Activated gamma-delta T cell treated with anti-CD3 and anti-CD28 coated beads, Interleukin-2, amount 50 U/mL, for 16 hours (primary cell): ENCODE measurements at places on chromosomes 5 and 9.

DNA sequence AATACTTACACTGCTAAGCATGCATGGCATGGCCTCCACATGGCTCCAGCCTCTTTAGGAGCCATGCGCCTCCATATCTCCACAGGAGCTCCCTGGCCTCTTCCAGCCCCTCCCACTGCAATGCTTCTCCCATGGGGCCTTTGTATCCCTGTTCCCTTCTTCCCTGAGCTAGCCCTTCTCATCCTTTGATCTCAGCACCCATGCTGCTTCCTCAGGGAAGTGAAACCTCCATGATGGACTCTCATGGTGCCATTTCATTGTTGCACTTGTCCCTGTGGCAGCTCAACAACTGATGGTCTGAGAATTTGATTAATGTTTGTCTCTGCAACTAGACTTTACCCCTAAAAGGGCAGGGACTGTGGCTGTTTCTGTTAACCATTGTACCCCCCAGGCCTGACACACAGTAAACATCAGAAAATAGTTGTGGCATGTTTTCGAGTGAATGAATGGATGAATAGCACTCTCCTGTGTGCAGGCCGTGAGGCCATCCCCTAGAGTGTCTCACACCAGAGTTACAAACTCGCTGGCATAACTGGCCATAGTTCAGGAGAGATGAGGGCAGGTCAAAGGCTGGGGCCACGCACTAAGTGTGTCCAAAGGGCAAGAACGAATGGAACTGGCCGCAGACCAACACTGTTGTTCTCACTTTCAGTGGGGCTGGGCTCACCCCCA is 6.6 kb downstream of the IDNK start:
- DNase-seq: no peak

DNA sequence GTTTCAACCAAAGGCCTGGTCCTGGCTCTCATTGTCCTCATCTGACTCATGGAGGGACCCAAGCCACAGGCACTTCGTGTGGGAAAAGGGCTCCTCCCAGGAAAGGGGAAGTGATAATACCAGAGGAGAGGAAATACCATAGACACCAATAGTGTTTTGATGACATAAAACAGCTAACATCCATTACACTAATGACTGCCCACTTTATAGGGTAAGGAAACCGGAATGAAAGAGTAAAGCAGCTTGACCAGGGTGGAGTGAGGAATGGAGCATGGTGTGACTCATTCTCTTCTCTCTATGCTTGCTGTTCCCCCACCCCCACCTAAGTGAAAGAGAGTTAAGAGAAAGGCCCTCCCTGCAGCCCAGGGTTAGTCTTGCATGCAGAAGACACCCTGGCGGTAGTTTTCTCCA is 67.4 kb upstream of the HRH2 start:
- no peak for DNase-seq

DNA sequence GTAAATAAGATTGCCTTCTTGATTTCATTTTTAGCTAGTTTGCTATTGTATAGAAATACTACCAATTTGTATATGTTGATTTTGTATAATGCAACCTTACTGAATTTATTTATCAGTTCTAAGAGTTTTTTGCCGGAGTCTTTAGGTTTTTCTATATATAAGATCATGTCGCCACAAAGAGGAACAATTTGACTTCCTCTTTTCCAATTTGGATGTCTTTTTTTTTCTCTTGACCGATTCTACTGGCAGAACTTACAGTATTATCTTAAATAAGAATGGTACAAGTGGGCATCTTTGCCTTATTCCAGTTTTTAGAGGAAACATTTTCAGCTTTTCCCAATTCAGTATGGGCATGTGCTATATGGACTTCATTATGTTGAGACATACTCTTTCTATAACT is 624.7 kb upstream of the ACO1 start:
- no peak for DNase-seq

GRCh38 chr9:129620669-129621295 is at the start of gene C9orf50:
Gene C9orf50, minus strand, starts transcription at chr9:129621101. Its CDS starts 527 bp downstream, at chr9:129620574.
- DNase-seq: no peak

- no peak for DNase-seq
Measured at GRCh38 chr5:140217299-140218026, 42.5 kb downstream of the CYSTM1 start.

DNA sequence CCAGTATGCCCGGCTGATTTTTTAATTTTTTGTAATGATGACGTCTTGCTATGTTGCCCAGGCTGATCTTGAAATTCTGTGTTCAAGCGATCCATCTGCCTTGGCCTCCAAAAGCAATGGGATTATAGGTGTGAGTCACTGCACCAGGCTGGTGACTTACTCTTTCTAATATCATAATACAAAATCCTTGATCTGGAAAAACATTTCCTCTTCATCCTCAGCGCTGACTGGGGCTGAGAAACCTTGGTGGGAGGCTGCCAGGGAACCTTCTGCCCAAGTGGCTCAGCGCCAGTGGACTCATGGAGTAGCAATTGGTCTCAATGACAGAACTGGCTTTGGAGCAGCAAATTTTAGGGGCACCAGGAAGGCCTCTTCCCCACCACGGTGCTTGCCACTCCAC is 17.5 kb upstream of the SEMA4D start:
- DNase-seq: no peak

DNA sequence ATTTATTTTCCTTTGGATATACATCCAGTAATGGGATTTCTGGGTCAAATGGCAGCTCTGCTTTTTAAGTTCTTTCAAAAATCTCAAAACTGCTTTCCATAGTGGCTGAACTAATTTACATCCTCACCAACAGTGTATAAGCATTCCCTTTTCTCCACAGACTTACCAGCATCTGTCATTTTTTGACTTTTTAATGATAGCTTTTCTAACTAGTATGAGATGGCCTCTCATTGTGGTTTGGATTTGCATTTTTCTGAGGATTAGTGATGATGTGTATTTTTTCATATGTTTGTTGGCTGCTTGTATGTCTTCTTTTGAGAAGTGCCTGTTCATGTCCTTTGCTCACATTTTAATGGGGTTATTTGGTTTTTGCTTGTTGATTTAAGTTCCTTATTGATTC is 90.0 kb upstream of the HMHB1 start:
- no peak for DNase-seq

DNA sequence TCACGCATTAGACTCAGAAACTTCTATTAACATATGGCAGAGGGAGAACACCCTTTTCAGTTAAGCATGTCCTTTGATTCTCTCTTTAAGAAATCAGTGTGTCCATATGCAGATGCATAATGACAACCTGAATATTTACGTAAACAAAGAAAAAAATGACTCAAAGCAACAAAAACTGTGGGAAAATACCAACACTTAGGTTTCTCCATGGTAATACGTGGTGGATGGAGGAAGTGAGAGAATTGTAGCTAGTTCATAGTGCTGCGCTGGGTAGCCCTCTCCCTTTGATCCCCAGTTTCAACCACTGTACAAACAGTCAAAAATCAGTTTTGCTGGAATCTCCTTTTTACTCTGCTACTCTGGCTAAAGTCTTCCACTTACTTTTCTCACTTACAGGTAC is 2.0 kb upstream of the MAP3K1 start:
- DNase-seq: no peak

DNA sequence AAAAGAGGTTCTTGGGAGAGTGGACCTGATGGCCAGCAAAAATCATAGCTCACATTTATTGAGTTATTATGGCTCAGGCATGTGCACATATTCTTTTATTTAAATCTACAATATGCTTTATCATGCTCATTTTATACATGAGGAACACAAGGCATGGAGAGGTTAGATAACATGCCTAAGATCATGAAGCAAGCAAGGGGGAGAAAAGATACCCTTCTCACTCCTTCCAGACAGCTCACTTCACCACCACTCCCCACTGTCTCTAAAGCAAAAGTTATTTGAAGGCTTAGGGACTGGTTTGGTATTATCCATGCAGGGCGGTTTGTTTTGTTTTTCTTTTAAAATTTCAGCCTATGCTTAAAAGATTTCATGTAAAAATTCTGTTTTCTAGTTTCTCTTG is 59.0 kb upstream of the PDE8B start:
- DNase-seq: no peak
